ENCODE measurements at places on chromosomes 3 and 15. TPM values are rescaled to one million over a fixed set of nuclear protein-coding genes. Genes with fewer than 3 reads are reported as not detected.

The TP63 gene
- total RNA-seq, result 0.18 TPM

The SPESP1 gene
- total RNA-seq, result not detected

The LRRIQ4 gene
- not detected for total RNA-seq

The TMEM89 gene
- not detected for total RNA-seq

The SLC22A14 gene
- 0.12 TPM for total RNA-seq

The EPHA3 gene
- not detected for total RNA-seq

The SPTBN5 gene
- 0.21 TPM for total RNA-seq

The LTK gene
- 0.06 TPM for total RNA-seq

Measured in A549 treated with dexamethasone at 1 μM for 4 hours (cell line).